Mesothelial cell of epicardium (in vitro differentiated cells): ENCODE measurements at places on chromosomes 3 and 15. TPM values are rescaled to one million over a fixed set of nuclear protein-coding genes. Genes with fewer than 3 reads are reported as not detected.

- DNase-seq = no peak
- H3K4me1 ChIP-seq = peaks cover 3% of the 10 kb centered on the region
- peak overlapping the region; percentile 81 for H3K27ac ChIP-seq
- no peaks in the 10 kb centered on the region for H3K36me3 ChIP-seq
- peaks cover 19% of the 10 kb centered on the region for H3K27me3 ChIP-seq
These were observed 997 bp downstream of the FYCO1 start for GRCh38 chr3:45994419-45995235.

- H3K27me3 ChIP-seq = no peaks in the 10 kb centered on the region
- DNase-seq = no peak
- peaks cover 4% of the 10 kb centered on the region for H3K36me3 ChIP-seq
- peak overlapping the region; percentile 66 for H3K27ac ChIP-seq
- H3K4me3 ChIP-seq = peak overlapping the region; percentile 85
These were observed 971 bp downstream of the CPOX start for GRCh38 chr3:98592345-98592935.

GRCh38 chr3:15768421-15769255 lies 29.1 kb downstream of the ANKRD28 start:
- H3K27ac ChIP-seq = peak overlapping the region; percentile 58
- no peak for DNase-seq
- peaks cover 13% of the 10 kb centered on the region for H3K36me3 ChIP-seq
- no peaks in the 10 kb centered on the region for H3K27me3 ChIP-seq
- H3K4me1 ChIP-seq = peaks cover 7% of the 10 kb centered on the region
- no peak overlapping the region for H3K4me3 ChIP-seq

GRCh38 chr3:42266085-42266484 lies at the start of gene CCK:
TSS of gene CCK (minus strand) at chr3:42266185. CDS start at chr3:42263630, 2,555 bp downstream.
- H3K27ac ChIP-seq = no peak within 1 kb of the TSS
- peaks cover 94% of the 10 kb centered on the region for H3K27me3 ChIP-seq
- no peaks in the 10 kb centered on the region for H3K36me3 ChIP-seq
- no peak for DNase-seq
- H3K4me1 ChIP-seq = no peaks in the 10 kb centered on the region
- no peak within 1 kb of the TSS for H3K4me3 ChIP-seq

DNA sequence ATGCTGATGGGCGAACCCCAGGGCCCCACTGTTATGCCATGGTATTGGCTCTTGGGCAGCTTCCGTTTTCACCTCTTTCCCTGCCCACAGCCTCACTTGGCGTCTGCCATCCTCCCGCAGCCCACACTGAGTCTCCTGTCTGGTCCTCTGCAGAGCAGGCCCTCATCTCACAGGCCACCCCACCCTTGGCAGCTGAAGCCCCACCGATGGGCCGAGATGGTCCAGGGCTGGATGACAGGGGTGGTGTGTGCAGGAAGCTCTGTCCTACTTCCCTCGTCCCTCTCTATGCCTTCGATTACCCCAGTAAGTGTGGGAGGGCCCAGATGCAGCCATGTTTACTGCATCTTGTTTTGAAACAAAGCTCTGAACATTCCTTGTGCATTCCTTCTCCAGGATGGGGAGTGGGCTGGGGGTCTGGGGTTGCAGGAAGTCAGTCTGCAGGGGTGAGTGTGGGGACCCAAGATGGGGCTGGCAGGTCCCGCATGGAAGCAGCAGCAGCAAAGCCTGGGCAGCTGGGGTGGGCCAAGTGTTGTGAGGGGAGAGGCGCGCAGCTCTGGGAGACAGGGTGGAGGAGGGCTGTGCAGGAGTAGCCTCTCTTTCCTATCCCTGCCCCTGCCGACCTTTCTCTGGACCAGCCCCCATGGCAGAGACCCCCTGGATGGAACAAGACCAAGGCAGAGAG lies 20.9 kb downstream of the TBC1D21 start:
- peaks cover 25% of the 10 kb centered on the region for H3K27me3 ChIP-seq
- no peaks in the 10 kb centered on the region for H3K36me3 ChIP-seq
- no peak for DNase-seq
- no peak overlapping the region for H3K4me3 ChIP-seq
- peaks cover 2% of the 10 kb centered on the region for H3K4me1 ChIP-seq
- no peak overlapping the region for H3K27ac ChIP-seq

DNA sequence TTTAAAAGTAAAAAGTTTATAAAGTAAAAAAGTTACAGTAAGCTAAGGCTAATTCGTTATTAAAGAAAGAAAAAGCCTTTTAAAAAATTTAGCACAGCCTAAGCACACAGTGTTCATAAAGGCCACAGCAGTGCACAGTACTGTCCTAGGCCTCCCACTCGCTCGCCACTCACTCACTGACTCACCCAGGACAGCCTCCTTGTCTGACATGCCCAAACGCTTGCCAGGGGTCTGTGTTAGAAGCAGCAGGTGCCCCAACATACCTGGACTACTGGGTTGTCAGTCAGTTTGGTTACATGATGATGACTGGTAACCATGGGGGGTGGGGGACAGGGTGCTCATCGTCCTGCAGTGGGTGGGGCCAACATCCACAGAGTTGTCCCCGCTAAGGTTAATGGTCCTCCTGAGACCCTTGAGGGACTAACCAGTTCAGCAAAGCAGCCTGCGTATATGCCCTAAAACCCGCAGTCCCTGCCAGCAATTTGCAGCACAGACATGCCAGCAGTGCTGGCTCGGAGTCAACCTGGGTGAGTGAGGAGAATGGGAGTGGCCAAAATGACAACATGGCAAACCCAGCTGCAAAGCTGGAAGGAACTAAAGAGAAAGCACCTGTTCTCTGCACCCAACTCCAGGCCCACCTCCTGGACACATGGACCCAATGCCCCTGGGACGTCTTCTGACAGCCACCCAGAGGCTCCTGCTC lies 49.2 kb downstream of the CYFIP1 start:
- peaks cover 32% of the 10 kb centered on the region for H3K36me3 ChIP-seq
- H3K4me1 ChIP-seq = no peaks in the 10 kb centered on the region
- H3K27me3 ChIP-seq = no peaks in the 10 kb centered on the region
- no peak for DNase-seq
- no peak overlapping the region for H3K4me3 ChIP-seq

- no peak overlapping the region for H3K4me3 ChIP-seq
- no peaks in the 10 kb centered on the region for H3K36me3 ChIP-seq
- H3K27me3 ChIP-seq = no peaks in the 10 kb centered on the region
- no peak for DNase-seq
- no peaks in the 10 kb centered on the region for H3K4me1 ChIP-seq
These were observed 656.8 kb upstream of the NECTIN3 start for GRCh38 chr3:110414855-110415254.

DNA sequence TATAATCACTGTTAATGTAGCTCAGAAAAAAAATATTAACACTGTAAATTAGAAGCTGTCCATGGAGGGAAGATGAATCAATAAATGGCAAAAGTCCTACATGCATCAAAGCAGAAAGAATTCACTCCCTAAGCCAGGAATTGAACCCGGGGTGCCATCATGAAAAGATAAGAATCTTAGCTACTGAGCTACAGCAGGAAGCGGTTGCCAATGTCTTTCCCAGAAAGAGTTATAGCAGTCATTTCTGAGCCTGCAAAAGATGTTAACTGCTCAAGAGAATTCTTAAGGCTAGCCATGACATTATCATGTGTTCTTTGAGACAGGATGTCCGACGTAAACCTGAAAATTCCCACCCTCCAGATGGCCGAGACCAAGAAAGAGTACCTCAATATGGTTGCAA lies 47.4 kb upstream of the MKRN3 start:
- no peaks in the 10 kb centered on the region for H3K4me1 ChIP-seq
- no peaks in the 10 kb centered on the region for H3K27me3 ChIP-seq
- H3K4me3 ChIP-seq = no peak overlapping the region
- no peaks in the 10 kb centered on the region for H3K36me3 ChIP-seq

- peaks cover 40% of the 10 kb centered on the region for H3K27me3 ChIP-seq
- no peak overlapping the region for H3K4me3 ChIP-seq
- no peak for DNase-seq
- no peaks in the 10 kb centered on the region for H3K4me1 ChIP-seq
- H3K27ac ChIP-seq = no peak overlapping the region
These were observed 52.2 kb upstream of the TBC1D21 start for GRCh38 chr15:73821181-73821580.

GRCh38 chr15:100901296-100901695 lies 17.9 kb upstream of the LRRK1 start:
- DNase-seq = no peak
- H3K4me3 ChIP-seq = no peak overlapping the region
- H3K4me1 ChIP-seq = peaks cover 14% of the 10 kb centered on the region
- no peaks in the 10 kb centered on the region for H3K36me3 ChIP-seq
- no peak overlapping the region for H3K27ac ChIP-seq

DNA sequence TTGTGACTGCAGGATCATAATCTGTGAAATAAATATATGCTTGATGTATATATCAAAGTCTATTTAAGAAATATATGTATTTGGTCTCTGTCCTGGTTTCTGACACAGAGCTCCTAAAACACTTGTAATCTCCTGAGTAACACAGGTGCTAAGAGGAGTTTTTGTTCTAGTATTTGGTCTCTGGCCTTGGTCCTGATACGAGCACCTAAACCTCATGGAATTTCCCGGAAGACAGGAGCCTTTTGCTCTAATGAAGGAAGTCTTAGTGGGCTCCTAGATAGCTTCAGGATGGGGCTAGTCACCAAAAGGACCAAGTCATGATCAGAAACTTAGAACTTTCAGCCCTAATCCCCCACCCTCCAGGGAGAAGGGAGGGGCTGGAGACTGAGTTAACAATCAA lies 19.2 kb upstream of the MUSTN1 start:
- H3K27me3 ChIP-seq = no peaks in the 10 kb centered on the region
- no peak overlapping the region for H3K27ac ChIP-seq
- no peaks in the 10 kb centered on the region for H3K4me1 ChIP-seq
- peaks cover 4% of the 10 kb centered on the region for H3K36me3 ChIP-seq
- DNase-seq = no peak

DNA sequence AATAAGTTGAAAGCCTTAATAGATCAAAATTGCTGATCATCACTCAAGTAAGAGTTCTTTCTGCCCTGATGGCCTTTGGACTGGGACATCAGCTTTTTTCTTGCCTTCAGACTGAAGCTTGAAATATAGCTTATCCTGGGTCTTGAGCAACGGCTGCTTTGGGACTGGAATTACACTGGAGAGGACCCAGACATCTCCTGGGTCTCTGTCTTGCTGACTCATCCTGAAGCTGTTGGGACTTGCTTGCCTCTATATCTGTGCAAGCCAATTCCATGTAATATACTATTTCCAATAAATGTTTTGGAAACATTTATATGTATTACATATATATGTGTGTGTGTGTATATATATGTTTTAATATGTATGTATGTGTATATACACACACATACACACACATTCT lies 260.2 kb downstream of the PDZRN3 start:
- peaks cover 10% of the 10 kb centered on the region for H3K4me1 ChIP-seq
- H3K27me3 ChIP-seq = peaks cover 3% of the 10 kb centered on the region
- no peaks in the 10 kb centered on the region for H3K36me3 ChIP-seq
- DNase-seq = no peak

- DNase-seq = no peak
- H3K4me3 ChIP-seq = no peak overlapping the region
- no peak overlapping the region for H3K27ac ChIP-seq
- no peaks in the 10 kb centered on the region for H3K4me1 ChIP-seq
- peaks cover 3% of the 10 kb centered on the region for H3K36me3 ChIP-seq
- no peaks in the 10 kb centered on the region for H3K27me3 ChIP-seq
These were observed 13.6 kb upstream of the CNBP start for GRCh38 chr3:129197321-129197720.

GRCh38 chr15:88631464-88632028 lies 7.3 kb upstream of the ISG20 start:
- no peak for DNase-seq
- H3K27me3 ChIP-seq = no peaks in the 10 kb centered on the region
- peaks cover 24% of the 10 kb centered on the region for H3K36me3 ChIP-seq
- H3K4me1 ChIP-seq = no peaks in the 10 kb centered on the region
- H3K4me3 ChIP-seq = no peak overlapping the region

- H3K27me3 ChIP-seq = no peaks in the 10 kb centered on the region
- no peak for DNase-seq
- no peak overlapping the region for H3K27ac ChIP-seq
- no peaks in the 10 kb centered on the region for H3K4me1 ChIP-seq
- H3K4me3 ChIP-seq = no peak overlapping the region
- no peaks in the 10 kb centered on the region for H3K36me3 ChIP-seq
These were observed 585.9 kb downstream of the OTOL1 start for GRCh38 chr3:162082516-162082915.

DNA sequence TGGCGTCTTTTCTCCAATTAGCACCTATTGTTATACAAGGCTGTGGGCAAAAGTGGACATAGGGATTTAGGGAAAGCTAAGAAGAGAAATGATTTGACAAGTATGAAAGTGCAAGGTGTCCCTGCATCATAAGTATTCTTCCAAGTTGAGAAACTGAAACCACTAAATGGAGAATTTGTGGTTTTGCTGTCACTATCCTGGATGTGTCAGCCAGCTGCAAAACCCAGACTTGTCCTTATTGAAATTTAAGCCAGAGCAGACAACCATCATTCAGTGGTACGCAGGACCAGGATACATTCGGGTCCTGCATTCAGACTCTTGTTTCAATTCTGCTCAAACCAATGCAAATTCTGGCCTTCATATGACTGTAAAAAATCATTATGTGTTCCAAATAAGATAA lies 384.8 kb upstream of the TGFBR2 start:
- no peaks in the 10 kb centered on the region for H3K36me3 ChIP-seq
- no peak overlapping the region for H3K27ac ChIP-seq
- no peak overlapping the region for H3K4me3 ChIP-seq
- DNase-seq = no peak
- H3K27me3 ChIP-seq = no peaks in the 10 kb centered on the region
- no peaks in the 10 kb centered on the region for H3K4me1 ChIP-seq

- H3K27me3 ChIP-seq = peaks cover 11% of the 10 kb centered on the region
- H3K27ac ChIP-seq = no peak overlapping the region
- no peaks in the 10 kb centered on the region for H3K4me1 ChIP-seq
- no peak for DNase-seq
These were observed 27.1 kb downstream of the CHST2 start for GRCh38 chr3:143146486-143147274.

DNA sequence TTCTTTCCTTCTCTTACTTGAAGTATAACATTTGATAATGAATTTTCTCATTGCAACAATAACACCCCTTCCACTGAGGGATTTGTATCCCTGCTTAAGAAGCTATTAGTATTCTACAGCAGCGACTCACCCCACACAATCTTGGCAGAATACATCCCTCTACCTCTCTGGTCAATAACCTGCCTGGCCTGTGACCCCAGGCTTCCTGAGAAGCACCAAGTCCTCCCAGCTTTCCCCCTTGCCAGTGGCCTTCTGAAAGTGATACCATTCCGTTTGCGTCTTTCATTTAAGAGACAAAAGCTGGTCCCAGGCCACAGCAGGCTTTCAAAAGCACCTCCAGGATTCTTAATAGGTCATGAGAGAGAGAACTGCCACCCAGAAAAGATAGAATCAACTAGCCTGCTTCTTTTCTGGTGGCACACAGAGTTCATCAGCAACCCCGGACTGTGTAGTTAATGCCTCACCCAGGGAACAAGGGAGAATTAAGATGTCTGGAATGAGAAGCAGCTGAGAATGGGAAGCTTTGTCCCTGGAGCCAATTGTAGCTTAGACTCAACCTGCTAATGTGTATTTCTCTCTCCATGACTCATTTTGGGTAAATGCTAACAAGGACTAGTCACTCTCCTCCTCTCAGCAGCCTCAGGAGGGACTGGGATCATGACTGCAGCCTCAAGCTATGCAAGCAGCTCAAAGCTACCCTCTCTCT lies 101.0 kb upstream of the CPNE4 start:
- no peak overlapping the region for H3K4me3 ChIP-seq
- no peak for DNase-seq
- no peaks in the 10 kb centered on the region for H3K4me1 ChIP-seq
- H3K27me3 ChIP-seq = peaks cover 29% of the 10 kb centered on the region

The OXTR gene
- total RNA-seq = 12.7 to 13.5 TPM (median 12.9 TPM) in 3 replicates

The DUOX2 gene
- 1.5 to 2.3 TPM (median 1.6 TPM) in 3 replicates for total RNA-seq

The BNIP2 gene
- total RNA-seq = 61.3 to 69.6 TPM (median 63.2 TPM) in 3 replicates

The LYZL4 gene
- total RNA-seq = not detected in 3 replicates

The PXK gene
- 15.0 to 15.9 TPM (median 15.4 TPM) in 3 replicates for total RNA-seq

The CCDC12 gene
- 49.7 to 52.4 TPM (median 50.5 TPM) in 3 replicates for total RNA-seq

The PP2D1 gene
- total RNA-seq = not detected in 3 replicates

The VPS13C gene
- total RNA-seq = 42.8 to 44.9 TPM (median 44.7 TPM) in 3 replicates

The GOLGA6B gene
- 0.18 to 0.57 TPM in 2 of 3 replicates, not detected in the other for total RNA-seq
